ENCODE measurements at places on chromosomes 11 and 22.

DNA sequence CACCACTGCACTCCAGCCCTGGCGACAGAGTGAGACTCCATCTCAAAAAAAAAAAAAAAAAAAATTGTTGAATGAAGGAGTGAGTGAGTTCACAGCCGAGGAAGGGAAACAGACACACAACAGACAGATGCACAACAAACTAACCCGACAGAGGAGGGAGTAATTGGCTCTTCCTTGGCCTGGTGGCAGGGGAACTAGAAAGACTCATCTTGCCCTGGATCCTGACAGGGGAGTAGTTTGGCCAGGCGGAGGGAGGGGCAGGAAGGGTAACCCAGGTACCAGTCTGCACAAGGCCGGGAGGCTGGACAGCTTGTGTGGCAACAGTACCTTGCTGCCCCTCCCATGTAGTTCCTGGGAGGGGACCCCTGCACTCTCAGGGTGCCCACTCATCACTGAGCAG, 106.9 kb downstream of the KIAA1671 start:
- no peak for DNase-seq

DNA sequence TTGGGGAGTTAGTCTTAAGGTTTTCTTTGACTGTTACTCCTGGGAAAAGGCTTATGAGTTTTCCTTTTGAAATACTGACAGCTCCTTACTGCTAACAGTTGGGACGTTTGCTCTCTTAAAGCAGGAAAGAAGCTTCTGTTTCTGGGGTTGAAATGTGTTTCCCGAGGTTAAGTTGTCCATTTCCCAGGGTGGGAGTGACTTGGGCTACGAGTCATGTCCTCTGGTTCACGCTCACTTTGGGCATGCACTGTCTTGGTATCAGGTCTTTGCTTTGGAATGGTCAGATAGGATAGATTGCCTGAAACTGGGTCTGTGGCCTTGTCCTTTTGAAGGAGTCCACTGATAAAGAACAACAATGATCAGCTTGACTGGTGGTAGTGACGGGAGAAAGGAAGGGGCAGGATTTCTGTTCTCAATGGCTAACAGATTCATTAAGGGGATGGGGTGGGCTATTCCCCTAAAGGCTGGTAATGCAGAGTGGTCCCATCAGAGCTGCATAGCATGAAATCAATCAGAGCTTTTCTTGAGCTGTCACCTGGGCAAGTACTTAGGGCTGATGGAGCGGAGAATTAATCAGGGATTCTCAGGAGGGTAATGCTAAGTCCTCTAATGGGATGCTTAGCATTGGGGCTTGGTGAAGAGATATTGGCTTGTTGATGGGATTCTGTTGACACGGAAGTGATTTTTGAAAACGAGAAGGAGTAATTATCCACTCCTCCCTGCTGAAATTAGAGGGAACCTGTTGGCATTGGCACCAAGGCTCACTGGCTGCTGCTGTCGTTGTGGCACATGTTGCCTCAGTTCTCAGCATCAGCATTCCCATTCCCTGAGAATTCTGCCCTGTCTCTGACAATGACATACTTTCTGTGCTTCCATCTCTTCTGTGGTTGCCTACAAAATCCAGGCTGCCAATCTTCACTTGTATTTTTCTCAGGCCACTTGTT, 81.6 kb downstream of the TEAD1 start:
- DNase-seq, result no peak

DNA sequence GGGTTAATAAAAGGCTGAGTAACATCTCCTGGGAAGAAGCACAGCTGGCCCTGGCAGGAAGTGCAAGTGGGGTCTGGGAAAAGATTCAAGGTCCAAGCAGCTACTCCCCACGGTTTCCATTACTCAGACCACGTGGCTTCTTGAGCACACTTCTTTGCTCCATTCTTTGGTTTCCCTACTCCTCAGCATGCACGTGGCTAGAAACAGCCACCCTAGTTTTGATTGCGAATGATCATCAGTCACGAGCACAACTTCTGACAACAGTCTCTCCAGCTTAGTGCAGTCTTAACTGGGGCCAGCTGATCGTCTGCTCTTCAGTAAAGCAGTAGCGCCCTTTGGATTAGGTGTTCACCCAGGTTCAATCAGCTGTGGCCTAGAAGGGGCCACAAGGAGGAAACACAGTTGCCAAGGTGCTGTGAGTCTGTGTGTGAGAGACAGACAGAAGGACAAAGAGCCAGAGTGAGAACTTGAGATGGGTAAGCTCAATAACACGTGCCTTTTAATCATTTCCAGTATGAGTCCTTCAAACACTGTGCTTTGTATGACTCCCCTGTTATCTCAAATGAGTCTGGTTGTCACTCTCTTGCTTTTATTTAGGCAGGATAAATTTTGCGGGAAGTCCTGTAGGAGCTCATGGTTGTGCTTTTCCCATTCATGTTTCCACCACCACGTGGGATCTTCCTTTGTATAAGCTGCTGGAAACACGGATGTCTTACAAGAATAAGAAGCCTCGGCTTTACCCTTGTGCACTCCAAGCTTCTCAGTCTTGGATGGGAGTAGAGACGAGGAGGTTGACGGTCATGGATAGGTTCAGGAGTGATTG, 901 bp upstream of the PARVA start:
- no peak for DNase-seq

GRCh38 chr22:42912059-42912458, 55.0 kb upstream of the ARFGAP3 start:
- DNase-seq, result no peak

Data from Panc1 (cell line).